ENCODE measurements at places on chromosomes 2 and 18. TPM values are rescaled to one million over a fixed set of nuclear protein-coding genes. Genes with fewer than 3 reads are reported as not detected.
A peak's percentile ranks its signal among the peaks of the same experiment; 100 is the strongest.

FBLN7 gene
- total RNA-seq: 7.3 TPM

DNA sequence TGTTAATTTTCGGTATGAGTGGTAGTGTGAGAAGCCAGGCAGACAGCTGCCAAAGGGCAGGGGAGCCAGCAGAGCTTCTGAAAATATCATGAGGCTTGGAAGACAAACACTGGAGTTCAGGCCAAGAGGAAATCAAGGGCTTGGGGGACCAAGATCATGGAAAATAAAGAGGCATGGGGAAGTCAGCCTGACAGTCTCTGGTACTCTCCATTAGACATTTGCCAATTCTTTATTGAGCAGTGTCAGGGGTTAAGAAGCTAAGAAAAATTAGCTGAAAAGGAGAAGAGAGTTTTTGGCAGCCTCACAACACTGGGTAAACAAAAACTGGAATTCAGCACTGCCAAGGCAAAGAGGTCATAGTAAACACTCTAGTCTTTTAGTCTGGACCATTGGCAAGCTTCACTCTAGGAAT is 612.7 kb downstream of the EPHA4 start:
- DNase-seq: no peak
- H3K27me3 ChIP-seq: no peaks in the 10 kb centered on the region
- no peaks in the 10 kb centered on the region for H3K36me3 ChIP-seq
- no peak overlapping the region for H3K27ac ChIP-seq

DNA sequence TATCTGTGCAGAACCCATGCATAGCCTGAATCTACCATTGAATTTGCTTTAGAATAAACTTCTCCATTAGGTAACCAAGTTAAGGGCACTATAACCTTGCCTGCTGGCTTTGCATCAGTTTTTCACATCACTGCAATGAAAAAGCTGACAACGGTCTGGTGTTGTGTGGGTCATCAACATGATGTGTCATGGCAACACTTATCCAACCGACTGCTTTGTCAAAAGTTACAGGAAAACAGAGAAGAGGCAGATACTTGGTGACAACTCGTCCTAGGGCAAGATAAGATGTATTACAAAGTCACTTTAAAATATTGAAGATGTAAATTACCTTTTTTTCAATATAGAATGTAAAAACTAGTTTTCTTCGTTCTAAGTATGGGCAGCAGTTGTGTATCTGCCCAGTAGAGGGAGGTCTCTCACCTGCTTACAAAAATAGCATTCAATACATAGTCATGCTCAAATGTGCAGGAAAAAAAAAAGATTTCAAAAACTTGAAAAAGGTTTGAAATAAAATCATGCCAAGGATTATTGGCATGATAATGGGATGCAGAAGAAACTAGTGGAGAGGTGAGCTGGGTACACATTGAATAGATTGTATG is 96.3 kb downstream of the EVA1A start:
- H3K4me3 ChIP-seq: no peak overlapping the region
- H3K4me1 ChIP-seq: no peaks in the 10 kb centered on the region
- H3K27ac ChIP-seq: no peak overlapping the region

GRCh38 chr2:67210430-67210829 is 186.7 kb upstream of the ETAA1 start:
- H3K4me1 ChIP-seq: no peaks in the 10 kb centered on the region
- H3K4me3 ChIP-seq: no peak overlapping the region

DNA sequence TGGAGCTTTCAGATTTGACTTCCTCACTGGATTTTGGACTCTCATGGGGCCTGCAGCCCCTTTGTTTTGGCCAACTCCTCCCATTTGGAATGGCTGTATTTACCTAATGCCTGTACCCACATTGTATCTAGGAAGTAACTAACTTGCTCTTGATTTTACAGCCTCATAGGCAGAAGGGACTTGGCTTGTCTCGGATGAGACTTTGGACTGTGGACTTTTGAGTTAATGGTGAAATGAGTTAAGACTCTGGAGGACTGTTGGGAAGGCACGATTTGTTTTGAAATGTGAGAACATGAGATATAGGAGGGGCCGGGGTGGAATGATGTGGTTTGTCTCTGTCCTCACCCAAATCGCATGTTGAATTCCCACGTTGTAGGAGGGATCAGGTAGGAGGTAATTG is 233.4 kb upstream of the GALNT5 start:
- no peak overlapping the region for H3K27ac ChIP-seq
- no peaks in the 10 kb centered on the region for H3K4me1 ChIP-seq
- H3K4me3 ChIP-seq: no peak overlapping the region
- no peak for DNase-seq
- no peaks in the 10 kb centered on the region for H3K27me3 ChIP-seq

DCC gene
- total RNA-seq: not detected

DNA sequence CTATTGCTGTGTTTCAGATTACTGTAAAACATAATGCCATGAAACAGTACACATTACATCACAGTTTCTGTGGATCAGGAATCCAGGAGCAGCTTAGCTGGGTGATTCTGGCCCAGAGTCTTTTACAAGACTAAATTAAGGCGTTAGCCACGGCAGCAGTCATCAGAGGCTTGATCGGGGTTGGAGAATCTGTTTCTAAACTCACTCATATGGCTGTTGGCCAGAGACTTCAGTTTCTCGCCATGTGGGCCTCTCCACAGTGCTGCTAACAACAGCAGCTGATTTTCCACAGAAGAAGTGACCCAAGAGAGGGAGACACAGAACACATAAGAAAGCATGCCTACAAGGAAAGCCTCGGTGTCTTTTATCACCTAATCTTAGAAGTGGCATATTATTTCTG is 89.2 kb upstream of the MYO3B start:
- H3K27ac ChIP-seq: no peak overlapping the region
- DNase-seq: no peak
- no peak overlapping the region for H3K4me3 ChIP-seq

AOX1 gene
- 0.15 TPM for total RNA-seq

- DNase-seq: peak; percentile 14
- peaks cover 3% of the 10 kb centered on the region for H3K36me3 ChIP-seq
- H3K27me3 ChIP-seq: peaks cover 3% of the 10 kb centered on the region
- H3K4me1 ChIP-seq: peaks cover 18% of the 10 kb centered on the region
These were observed 35.0 kb downstream of the SNED1 start for GRCh38 chr2:241033336-241033987.

GRCh38 chr2:213021971-213022899 is 129.2 kb downstream of the IKZF2 start:
- peaks cover 9% of the 10 kb centered on the region for H3K36me3 ChIP-seq
- no peak for DNase-seq
- H3K4me3 ChIP-seq: no peak overlapping the region
- peaks cover 22% of the 10 kb centered on the region for H3K27me3 ChIP-seq

GRCh38 chr2:69977186-69977585 is 15.8 kb upstream of the ASPRV1 start:
- H3K4me3 ChIP-seq: no peak overlapping the region
- no peak for DNase-seq
- H3K4me1 ChIP-seq: peaks cover 18% of the 10 kb centered on the region
- no peaks in the 10 kb centered on the region for H3K36me3 ChIP-seq

DNA sequence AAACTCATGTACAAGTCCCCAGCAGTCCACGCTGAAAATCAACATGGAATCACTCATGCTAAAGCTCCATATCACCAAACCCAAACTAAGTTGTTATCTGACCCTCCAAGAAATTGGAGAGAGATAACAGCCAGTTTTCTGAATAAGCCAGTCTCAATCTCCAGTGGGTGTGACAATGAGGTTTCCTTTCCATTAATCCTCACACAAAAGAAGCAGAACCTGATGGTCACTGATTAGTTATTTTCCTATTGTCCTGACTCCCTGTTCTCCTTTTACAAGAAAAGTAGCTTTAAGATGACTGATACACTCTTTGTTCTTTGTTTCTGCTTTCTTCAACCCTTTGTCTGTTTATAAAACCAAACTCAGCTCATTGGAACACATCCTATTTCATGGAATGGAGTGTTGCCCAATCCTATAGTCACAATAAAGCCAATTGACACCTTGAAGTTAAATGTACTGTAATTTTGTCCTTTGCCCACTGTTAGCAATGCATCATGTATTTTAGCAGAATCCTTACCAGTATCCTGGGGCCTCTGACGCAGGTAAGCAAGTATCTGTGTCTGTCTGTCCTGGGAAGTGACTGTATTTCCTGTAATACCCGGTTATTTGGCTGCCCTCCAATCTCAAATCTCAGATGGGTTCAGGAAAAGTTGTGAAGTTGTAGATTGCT is 30.6 kb upstream of the SH3RF3 start:
- no peaks in the 10 kb centered on the region for H3K4me1 ChIP-seq
- peaks cover 11% of the 10 kb centered on the region for H3K27me3 ChIP-seq
- no peak overlapping the region for H3K4me3 ChIP-seq
- H3K27ac ChIP-seq: no peak overlapping the region
- H3K36me3 ChIP-seq: peaks cover 2% of the 10 kb centered on the region

DNA sequence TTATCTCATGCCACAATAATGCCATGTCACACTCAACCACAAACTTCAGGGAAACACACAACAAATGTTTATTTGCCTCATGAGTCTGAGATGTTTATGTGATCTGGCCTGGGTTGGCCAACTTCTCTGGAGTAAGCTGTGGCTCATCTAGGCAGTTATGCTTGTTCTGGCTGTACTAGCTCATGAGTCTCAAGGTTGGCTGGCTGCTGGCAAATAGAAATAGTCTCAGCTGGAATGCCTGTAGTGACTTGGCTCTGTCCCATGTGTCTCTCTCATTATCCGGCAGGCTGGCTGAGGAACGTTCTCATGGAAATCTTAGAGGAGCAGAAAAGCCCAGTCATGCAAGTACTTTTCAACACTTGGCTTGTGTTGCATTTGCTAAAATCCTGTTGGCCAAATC is 234.9 kb upstream of the CDH2 start:
- no peak for DNase-seq
- H3K27ac ChIP-seq: no peak overlapping the region
- H3K36me3 ChIP-seq: no peaks in the 10 kb centered on the region
- H3K4me1 ChIP-seq: no peaks in the 10 kb centered on the region
- no peaks in the 10 kb centered on the region for H3K27me3 ChIP-seq

DNA sequence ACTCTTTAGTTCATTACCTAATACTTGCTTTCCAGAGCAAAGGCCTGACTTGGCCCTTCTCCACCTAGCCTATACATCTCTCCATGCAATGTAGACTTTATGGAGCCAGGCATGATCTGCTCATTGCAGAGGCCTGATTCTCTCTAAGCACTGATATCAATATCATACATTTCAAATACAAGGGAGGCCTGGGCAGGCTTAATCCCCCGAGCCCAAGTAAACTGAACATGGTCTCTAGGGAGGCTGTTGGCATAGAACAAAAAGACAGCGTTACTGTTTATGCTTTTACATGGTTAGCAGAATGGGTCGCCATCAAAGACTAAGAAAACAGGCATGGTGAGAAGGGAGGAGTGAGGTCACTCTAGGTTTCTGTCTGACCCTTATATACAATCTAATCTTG is 695.1 kb downstream of the ZEB2 start:
- no peaks in the 10 kb centered on the region for H3K36me3 ChIP-seq
- no peak overlapping the region for H3K27ac ChIP-seq
- no peaks in the 10 kb centered on the region for H3K4me1 ChIP-seq
- no peak for DNase-seq
- H3K27me3 ChIP-seq: peaks cover 7% of the 10 kb centered on the region

DSG1 gene
- total RNA-seq: not detected

- DNase-seq: no peak
- no peaks in the 10 kb centered on the region for H3K4me1 ChIP-seq
- H3K27me3 ChIP-seq: peaks cover 28% of the 10 kb centered on the region
These were observed 300.7 kb downstream of the SP3 start for GRCh38 chr2:173664513-173664910.

- H3K27me3 ChIP-seq: no peaks in the 10 kb centered on the region
- no peak overlapping the region for H3K4me3 ChIP-seq
- no peaks in the 10 kb centered on the region for H3K4me1 ChIP-seq
- no peak for DNase-seq
- H3K27ac ChIP-seq: no peak overlapping the region
These were observed 34.1 kb upstream of the NXPH2 start for GRCh38 chr2:138814123-138814898.

NT5C1B gene
- total RNA-seq: not detected

All from activated CD4-positive, alpha-beta memory T cell treated with anti-CD3 and anti-CD28 coated beads, Interleukin-2, amount 10 ng/mL, durations not matched to agents 7 days and 5 days (primary cell).